ENCODE measurements at places on chromosomes 11 and 22. TPM values are rescaled to one million over a fixed set of nuclear protein-coding genes. Genes with fewer than 3 reads are reported as not detected.

- peak overlapping the region; percentile 99 for H3K27ac ChIP-seq
- H3K4me3 ChIP-seq = peak overlapping the region; percentile 66
- H3K27me3 ChIP-seq = no peaks in the 10 kb centered on the region
- no peaks in the 10 kb centered on the region for H3K36me3 ChIP-seq
These were observed 2.0 kb downstream of the PRDM10 start for GRCh38 chr11:130000552-130001176.

DNA sequence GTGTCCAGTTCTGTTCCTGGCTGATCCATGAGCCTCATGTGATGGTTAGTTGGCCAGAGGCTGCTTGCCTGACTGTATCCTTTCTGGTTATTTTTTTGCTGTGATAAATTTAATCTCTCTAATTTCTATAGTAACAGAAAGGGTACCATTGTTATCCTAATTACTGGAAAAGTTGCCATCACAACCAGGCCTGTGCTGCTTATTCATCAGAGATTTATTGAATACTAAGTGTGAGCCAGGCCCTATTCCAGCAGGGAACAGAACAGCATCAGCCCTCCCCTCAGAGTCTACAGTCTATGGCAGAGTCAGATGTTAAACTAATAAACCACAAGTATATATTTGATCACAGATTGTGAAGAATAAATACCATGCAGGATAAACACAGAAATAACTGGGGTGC is 86.8 kb downstream of the DEPDC5 start:
- no peaks in the 10 kb centered on the region for H3K4me1 ChIP-seq
- no peak for DNase-seq
- H3K27me3 ChIP-seq = no peaks in the 10 kb centered on the region
- H3K36me3 ChIP-seq = peaks cover 8% of the 10 kb centered on the region

GRCh38 chr11:35144136-35144741 is 5.3 kb downstream of the CD44 start:
- DNase-seq = no peak
- no peaks in the 10 kb centered on the region for H3K36me3 ChIP-seq
- H3K4me3 ChIP-seq = no peak overlapping the region
- peak overlapping the region; percentile 21 for H3K27ac ChIP-seq
- no peaks in the 10 kb centered on the region for H3K27me3 ChIP-seq

GRCh38 chr11:36455658-36456111 is 54.4 kb downstream of the TRAF6 start:
- H3K27me3 ChIP-seq = no peaks in the 10 kb centered on the region
- H3K36me3 ChIP-seq = no peaks in the 10 kb centered on the region
- H3K4me1 ChIP-seq = peaks cover 7% of the 10 kb centered on the region
- no peak overlapping the region for H3K4me3 ChIP-seq

DNA sequence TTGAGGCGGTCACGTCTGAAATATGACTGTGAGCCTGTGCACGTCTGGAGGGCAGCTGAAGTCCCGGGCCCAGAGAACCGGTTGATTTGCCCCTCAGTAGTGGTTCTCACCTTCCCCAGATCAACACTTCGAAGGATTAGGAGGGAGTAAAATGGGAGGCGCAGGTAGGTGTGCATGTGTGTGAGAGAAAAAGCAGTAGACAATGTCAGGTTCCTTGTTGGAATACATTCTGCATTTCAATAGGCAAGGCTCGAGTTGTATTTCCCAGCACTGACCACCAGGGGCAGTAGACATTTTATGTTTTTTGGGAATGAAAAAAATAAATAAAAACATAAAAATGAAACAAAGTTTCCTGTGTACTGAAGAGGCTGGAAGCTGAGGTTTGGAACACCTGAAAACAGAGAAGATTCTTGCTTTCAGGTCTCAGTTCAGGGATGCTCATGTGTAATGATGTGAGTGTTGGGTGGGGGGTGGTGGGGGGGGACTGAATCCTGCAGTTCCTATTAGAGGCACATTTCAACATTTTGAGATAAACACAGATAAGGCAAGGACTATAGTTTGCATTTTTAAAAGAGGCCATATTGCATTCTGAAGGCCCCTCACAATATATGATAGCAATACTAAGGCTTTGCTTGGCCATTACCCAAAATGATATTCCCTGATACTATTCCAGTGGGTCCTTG is 333.9 kb downstream of the CADM1 start:
- no peaks in the 10 kb centered on the region for H3K27me3 ChIP-seq
- no peak overlapping the region for H3K4me3 ChIP-seq
- DNase-seq = peak; percentile 47
- no peak overlapping the region for H3K27ac ChIP-seq

DNA sequence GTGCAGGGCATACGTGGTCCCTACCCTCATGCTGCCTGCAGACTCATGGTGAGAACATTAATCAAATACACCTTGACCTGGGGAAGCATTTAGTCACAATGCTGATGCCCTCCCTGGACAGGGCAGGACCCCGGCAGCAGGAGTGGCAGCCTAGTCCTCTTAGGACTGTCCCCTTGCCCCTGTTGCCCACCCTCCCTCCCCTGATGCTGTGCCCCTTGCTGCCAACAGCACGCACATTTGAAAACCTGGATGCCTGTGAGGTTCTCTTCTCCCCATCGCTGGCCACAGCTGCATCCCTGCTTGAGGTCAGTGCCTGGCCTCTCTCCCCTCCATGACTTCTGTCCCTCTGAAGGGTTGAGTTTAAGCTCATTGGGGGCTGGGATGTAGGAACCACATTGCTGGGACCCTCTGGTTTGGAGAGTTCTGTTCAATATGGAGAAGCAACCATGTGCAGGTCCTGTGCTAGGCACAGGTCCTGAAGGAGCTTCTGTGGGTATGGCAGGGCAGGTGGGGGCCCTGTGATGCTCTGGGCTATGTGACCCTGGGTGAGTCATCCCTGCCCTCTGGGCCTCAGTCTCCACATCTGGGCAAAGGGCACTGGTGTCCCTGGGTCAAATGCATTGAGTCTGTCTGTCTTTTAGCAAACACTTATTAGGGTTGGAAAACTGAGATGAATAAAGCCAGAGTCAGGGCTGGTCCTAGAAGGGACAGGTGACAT is 31.3 kb downstream of the MYO7A start:
- DNase-seq = no peak
- no peaks in the 10 kb centered on the region for H3K27me3 ChIP-seq
- H3K4me1 ChIP-seq = no peaks in the 10 kb centered on the region
- H3K36me3 ChIP-seq = no peaks in the 10 kb centered on the region
- no peak overlapping the region for H3K4me3 ChIP-seq

DNA sequence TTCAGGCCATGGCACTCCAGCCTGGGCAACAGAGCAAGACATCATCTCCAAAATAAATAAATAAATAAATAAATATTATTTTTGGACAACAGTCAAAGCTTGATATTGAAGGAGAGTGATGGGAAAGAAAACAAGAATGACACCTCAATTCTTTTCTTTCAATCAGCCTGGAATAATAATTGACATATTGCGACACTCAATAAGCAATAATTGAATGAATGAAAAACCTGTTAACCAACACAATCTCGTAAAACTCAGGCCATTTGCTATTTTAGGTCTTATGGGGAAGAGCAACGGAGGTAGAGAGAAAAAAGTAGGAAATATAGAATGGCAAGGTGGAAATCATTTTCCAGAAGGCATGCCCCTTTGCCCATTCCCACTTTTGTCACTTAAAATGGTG is 10.5 kb upstream of the RBFOX2 start:
- H3K4me3 ChIP-seq = no peak overlapping the region
- DNase-seq = no peak
- H3K36me3 ChIP-seq = no peaks in the 10 kb centered on the region

DNA sequence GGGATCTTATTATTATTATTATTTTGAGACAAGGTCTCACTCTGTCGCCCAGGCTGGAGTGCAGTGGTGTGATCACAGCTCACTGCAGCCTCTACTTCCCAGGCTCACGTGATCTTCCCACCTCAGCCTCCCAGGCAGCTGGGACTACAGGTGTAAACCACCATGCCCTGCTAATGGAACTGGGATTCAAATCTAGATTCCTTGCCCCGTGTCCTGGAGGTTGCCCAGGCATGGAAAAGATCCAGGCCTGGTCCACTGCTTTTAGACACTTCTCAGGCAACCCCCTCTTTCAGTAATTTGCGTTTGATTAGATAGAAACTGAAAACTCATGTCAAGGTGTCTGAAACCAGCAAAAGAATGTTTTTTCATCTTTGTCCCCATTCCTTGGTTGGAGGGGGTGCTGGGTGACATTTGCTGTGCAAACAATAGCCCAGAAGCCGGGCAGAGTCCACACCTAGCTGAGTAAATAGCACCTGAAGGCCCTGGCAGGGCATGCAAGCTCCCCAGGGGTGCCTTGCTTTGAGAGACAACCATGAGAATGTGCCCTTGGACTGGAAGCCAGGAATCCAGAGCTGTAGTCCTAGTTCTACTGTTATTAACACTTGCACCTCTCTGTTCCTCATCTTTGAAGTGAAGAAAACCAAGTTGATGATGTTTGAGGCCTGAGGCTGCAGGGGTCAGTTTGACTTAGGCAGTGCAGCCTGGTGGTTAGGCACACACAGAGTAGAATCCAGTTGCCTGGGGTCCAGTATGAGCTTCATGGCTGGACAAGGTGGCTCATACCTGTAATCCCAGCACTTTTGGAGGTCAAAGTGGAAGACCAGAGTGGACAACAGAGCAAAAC is 19.1 kb upstream of the XBP1 start:
- no peak overlapping the region for H3K4me3 ChIP-seq
- peak overlapping the region; percentile 73 for H3K27ac ChIP-seq
- peak; percentile 81 for DNase-seq

- H3K4me1 ChIP-seq = no peaks in the 10 kb centered on the region
- H3K36me3 ChIP-seq = no peaks in the 10 kb centered on the region
- no peaks in the 10 kb centered on the region for H3K27me3 ChIP-seq
- no peak for DNase-seq
These were observed 12.9 kb upstream of the JHY start for GRCh38 chr11:122869622-122870021.

GRCh38 chr22:47681411-47682165 is 919.1 kb downstream of the TBC1D22A start:
- H3K27ac ChIP-seq = no peak overlapping the region
- H3K4me1 ChIP-seq = no peaks in the 10 kb centered on the region
- H3K27me3 ChIP-seq = no peaks in the 10 kb centered on the region
- no peak overlapping the region for H3K4me3 ChIP-seq

The SPDYC gene
- total RNA-seq = not detected

The DUSP18 gene
- total RNA-seq = 15.2 TPM

The ANKK1 gene
- total RNA-seq = 0.32 TPM

The HARBI1 gene
- total RNA-seq = 5.0 TPM

The CCDC179 gene
- not detected for total RNA-seq

The SLC7A4 gene
- total RNA-seq = 3.3 TPM

The MMP11 gene
- total RNA-seq = 4.5 TPM
